Activated gamma-delta T cell (primary cell): ENCODE measurements at places on chromosomes 12 and 14.

- no peak for DNase-seq
Measured at GRCh38 chr14:104751539-104752422, 1.2 kb upstream of the SIVA1 start.

GRCh38 chr14:103177376-103177775, 54.1 kb downstream of the TNFAIP2 start:
- no peak for DNase-seq

DNA sequence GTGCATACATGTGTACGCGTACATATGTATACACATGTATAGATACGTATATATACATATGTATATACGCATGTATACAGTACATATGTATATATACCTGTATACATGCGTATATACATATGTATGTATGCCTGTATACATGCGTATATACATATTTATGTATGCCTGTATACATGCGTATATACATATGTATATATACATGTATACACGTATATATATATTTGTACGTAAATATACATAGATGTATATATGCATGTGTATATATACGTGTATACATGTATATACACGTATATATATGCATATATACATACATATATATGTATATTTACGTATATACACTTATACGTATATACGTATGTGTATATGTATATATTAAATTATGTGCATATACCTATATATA, 93.9 kb upstream of the ABCD2 start:
- DNase-seq = no peak

- no peak for DNase-seq
Measured at GRCh38 chr12:65123435-65124063, 2.4 kb upstream of the WIF1 start.

DNA sequence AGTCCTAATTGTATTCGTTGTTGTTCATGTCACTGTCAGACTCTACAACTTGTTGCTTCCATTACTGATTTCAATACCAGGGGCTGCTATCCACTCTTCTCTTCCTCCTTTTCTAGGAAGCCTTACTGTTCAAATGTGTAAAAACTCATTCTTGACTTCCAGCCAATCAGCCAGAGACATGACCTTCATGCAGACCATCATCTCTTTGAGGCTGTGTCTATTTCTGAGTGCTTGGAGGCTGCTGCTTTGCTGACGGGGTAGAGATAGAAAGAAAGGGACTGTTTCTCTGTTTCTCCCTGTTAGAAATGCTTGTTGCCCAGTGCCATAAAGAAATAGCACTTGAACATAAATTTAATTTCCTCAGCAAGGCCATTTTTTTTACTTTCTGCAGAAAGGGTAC, 282.9 kb downstream of the RGS6 start:
- no peak for DNase-seq

DNA sequence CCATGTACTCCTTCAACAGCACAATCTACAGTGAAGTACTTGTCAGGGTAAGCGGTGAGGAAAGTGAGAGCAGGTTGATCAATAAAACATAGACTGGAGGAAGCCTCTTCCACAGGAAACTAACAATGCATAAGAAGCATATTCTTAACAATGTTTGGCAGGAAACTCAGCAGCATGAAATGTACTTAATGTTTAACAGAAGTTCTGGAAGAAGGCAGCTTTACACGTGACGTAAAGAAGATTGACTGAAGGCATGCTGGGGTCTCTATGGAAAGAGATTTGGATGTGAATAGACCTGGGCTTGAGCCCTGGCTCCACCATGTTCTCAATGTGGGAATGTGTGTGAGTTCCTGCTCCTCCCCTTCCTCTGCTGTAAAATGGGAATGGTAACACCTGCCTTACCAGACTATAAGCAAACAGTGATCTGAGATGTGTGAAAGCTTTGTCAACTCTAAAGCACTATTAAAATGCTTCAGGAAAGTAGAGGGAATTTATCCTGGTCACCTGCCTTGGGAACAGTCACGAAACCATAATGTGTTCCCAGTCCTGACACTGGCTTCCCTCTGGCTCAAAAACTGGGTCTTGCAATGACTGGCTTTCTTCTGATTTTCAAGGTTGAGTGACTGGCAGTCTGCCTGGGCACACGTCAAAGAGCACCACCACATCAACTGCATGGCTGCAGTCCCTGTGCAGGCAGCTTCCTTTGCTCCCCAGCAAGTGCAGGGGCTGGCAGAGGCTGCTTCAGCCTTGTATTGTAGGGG, 384.6 kb downstream of the APAF1 start:
- DNase-seq = no peak

DNA sequence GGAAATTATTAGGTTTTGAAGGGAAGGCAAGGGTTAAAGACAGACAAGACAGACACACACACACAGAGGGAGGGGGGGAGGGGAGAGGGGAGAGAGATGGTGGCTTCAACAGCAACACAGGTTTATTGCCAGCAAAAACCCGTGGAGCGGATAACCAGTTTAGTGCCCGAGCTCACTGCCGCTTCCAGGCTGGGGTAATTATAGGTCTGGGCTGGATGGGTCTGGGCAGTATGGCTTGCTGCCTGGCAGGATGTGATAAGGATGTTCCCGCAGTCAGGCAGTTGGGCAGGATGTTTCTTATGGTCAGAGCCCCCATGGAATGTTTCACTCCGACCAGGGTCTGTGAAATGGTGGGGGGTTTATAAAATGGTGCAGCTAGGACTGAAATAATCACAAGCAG, 4.4 kb upstream of the TDRD9 start:
- no peak for DNase-seq

DNA sequence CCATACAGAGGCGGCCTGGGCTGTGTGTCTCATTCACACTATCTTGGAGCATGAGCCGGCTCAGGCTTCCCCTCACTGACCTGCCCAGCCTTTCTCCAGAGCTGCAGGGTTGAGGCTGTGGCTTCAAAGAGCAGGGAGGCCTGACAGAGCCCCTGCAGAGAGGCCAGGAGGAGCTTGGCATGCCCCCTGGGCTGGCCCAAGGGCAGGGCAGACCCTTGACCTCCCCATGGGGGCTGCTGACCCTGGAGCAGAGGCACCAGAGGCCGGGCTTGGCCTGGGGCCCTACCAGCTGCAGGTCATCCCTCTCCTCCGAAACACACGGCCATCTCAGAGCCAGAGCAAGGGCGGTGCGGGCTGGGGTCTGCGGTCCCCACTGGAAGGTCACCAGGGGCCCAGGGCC, 46.6 kb upstream of the FZD10 start:
- DNase-seq = no peak

GRCh38 chr14:77861201-77861600, 61.3 kb downstream of the ADCK1 start:
- DNase-seq = no peak

DNA sequence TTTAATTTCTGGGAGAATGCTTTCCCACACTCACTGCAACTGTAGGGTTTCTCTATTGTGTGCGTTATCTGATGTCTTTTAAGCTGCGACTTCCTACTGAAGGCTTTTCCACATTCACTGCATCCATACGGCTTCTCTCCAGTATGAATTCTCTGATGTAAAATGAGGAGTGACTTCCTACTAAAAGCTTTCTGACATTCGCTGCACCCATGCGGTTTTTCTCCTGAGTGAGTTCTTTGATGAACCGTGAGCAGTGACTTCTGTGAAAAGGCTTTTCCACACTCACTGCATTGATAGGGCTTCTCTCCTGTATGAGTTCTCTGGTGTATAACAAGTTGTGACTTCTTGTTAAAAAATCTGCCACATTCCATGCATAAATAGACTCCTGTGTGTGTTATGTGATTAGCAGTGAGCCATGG, 29.7 kb downstream of the ZNF605 start:
- no peak for DNase-seq

DNA sequence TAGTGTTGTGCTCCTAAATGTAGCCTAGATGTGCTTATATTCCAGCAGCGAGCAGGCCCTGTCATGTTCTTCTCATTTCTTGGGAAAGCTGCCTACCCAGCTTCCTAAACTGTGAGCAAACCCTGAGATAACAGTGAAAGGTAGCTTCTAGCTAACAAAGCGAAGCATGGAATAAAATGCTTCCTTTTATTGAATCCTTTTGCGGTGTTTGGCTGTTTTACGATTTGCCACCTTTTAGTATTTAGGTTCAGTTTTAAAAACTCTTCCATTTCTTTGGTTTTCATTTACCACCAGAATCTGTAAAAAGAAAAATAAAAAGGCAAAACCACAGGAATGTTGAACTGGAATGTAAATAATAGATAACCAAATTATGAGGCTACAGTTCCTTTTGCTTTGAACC, 5.0 kb upstream of the PKP2 start:
- DNase-seq = no peak

GRCh38 chr12:57765698-57766463, 997 bp downstream of the CYP27B1 start:
- no peak for DNase-seq

DNA sequence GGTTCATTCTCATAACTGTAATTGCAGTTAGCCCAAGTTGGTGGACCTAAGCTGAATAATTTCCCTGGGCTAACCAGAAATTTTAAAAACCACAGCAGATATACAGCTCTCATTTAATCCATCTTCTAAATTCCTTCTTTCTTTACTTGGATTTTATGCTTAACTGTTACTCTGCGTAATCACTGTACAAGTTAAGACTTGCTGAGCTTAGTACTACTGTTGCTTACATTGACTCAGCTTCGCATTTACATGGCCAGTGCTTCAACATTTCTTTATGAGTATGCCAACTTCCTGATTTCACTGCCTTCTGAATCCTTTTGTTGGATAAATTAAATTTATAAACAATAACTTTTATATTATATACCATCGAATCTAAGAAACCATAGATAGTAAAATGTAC, 147.4 kb downstream of the SLC38A4 start:
- no peak for DNase-seq

DNA sequence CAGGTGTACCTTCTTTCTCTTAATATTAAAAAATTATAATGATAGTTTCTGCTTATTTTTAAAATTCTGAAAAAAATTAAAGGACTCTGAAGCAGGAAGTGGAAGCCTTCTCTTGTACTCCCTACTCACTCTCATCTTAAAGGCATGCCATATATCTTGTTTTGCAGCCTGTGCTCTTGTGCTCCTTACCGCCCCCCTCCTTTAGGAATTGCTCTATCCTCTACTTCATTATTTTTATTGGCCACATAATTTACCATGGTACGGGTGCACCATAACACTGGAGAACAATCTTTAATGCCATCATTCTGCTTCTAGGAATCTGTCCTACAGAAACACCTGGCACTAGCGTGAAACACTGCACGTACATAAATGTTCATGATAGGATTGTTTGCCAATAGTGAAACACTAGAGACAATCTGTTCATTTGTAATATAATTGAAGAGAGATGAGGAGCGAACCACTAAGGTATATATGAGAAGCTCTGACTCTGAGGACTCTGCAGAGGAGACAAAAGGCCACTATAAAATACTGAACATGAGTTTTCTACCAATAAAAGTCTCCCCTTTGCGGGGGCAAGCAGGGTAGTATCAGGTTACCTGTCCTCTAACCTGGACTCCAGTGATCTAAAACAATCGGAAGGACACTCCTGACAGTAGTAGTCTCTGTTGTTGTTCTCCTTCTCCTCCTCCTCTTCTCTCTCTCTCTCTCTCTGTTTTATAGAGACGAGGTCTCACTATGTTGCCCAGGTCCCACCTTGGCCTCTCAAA, 6.3 kb upstream of the NYNRIN start:
- no peak for DNase-seq

DNA sequence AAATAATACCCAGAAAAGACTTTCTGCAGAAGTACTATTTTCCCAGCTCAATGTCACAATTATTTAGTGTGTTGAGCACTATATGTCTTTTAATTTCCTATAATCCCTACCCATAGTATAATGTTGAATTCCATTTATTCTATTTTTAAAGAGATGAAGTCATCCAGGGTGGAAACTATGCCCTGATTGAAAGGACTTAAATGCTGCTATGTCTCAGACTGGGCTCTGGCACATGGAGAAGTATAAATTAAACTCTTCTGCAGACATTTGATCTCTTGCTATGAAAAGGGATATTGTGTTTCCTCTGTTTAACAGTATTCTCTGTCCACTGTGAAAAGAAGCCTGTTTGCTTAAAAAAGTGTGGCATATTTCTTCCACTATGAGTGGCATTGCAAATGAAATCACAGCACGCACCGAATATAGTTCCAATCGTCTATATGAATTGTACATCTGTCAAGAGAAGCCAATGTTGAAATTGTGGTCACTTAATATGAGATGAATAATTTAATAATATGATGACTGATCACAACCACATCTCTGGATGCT, 192.3 kb downstream of the BCAT1 start:
- DNase-seq = no peak

- DNase-seq = no peak
Measured at GRCh38 chr12:124098101-124098757, 125.2 kb downstream of the ZNF664 start.

DNA sequence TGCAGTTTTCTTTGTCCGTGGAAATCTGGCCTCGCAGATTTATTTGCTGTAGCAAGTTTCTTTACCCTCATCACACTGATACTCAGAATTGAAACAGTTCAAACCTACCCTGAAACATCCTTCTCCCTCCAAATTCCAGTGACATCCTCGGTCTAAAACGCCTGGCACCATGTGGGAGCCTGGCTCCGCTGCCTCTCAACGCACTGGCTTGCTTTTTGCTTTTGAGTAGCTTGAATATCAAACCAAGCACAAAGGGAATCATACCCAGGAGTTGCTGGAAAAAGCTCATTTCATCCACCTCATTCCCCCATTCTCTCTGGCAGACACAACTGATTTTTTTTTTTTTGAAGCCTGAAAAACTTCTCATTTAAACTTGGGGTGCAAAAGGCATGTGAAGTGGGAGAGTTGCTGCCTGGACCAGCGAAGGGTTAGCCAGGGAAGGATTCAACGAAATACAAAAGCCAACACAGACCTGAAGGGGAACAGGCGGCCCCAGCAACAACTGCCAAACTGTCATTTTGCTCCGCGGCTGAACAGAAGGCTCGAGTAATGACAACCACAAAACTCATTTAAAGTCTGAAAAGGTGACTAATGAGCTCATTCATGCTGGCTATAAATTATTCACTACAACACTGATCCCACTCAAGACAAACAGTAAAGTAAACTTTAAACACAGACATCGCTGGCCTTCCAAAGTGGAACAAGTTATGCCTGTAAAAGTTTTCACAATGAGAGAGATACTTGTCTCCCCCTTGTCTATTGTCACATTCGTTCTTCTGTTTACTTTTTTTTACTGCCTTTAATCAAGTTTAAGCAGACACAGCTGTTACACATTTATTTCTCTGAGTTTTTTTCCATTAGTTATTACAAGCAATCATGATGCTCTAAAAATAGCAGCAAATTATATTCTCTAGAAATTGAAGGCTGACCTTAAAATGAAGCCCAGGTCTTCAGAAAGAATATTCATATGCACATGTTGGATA, 12.5 kb upstream of the FOXN3 start:
- DNase-seq = no peak

- DNase-seq = no peak
Measured at GRCh38 chr12:16307856-16308475, 30.5 kb upstream of the SLC15A5 start.
